ENCODE measurements at places on chromosomes 6 and 20. TPM values are rescaled to one million over a fixed set of nuclear protein-coding genes. Genes with fewer than 3 reads are reported as not detected.

GRCh38 chr6:41967312-41968287, 26.0 kb upstream of the CCND3 start:
- no peaks in the 10 kb centered on the region for H3K36me3 ChIP-seq
- no peaks in the 10 kb centered on the region for H3K27me3 ChIP-seq
- H3K27ac ChIP-seq, result peak overlapping the region; percentile 37
- H3K4me3 ChIP-seq, result no peak overlapping the region
- no peak for DNase-seq

DNA sequence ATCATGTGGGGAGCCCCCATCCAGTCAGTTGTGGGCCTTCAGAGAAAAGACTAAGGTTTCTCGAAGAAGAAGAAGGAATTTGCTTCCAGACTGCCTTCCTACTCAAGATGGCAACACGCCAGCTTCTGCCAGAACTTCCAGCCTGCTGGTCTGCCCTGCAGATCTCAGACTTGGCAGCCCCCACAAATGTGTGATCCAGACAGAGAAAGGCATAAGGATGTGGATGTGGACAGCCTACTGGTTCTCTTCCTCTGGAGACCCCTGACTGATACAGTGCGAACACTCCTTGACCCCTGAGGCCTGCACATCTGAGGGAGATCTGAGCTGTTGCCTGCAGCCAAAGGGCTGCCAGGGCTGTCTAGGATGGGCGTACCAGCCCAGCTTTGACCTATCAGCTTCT, 8.6 kb downstream of the GABRR1 start:
- peaks cover 22% of the 10 kb centered on the region for H3K4me1 ChIP-seq
- DNase-seq, result no peak
- H3K36me3 ChIP-seq, result no peaks in the 10 kb centered on the region
- no peak overlapping the region for H3K4me3 ChIP-seq

GRCh38 chr6:123393331-123393730, 243.4 kb downstream of the TRDN start:
- DNase-seq, result no peak
- H3K27ac ChIP-seq, result no peak overlapping the region
- H3K36me3 ChIP-seq, result no peaks in the 10 kb centered on the region
- no peak overlapping the region for H3K4me3 ChIP-seq
- 0 out of 2 replicates have a peak, but pooled peaks cover 3% of the 10 kb centered on the region for H3K27me3 ChIP-seq

PROCR gene
- 9.6 TPM for total RNA-seq

SLC22A7 gene
- not detected for total RNA-seq

- no peak overlapping the region for H3K4me3 ChIP-seq
- peak; percentile 11 for DNase-seq
Observed at GRCh38 chr6:44976677-44977641, 351.2 kb upstream of the RUNX2 start.

- no peaks in the 10 kb centered on the region for H3K36me3 ChIP-seq
- no peaks in the 10 kb centered on the region for H3K27me3 ChIP-seq
- no peak overlapping the region for H3K27ac ChIP-seq
Observed at GRCh38 chr6:94953867-94954631, 623.3 kb upstream of the MANEA start.

DNA sequence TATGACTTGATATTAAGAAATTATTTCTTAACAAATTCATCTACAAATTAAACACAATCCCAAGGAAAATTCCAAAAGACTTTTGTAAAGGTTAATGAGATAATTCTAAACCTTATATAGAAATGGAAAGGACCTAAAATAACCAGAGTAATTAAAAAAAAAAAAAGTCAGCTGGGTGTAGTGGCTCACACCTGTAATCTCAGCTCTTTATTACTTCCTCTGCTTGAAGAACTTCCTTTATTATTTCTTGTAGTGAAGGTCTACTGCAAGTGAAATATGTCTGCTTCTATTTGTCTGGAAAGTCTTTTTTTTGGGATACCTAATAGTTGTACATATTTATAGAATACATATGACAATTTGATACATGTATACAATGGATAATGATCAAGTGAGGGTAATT, 20.2 kb upstream of the BLCAP start:
- H3K4me1 ChIP-seq, result 0 out of 2 replicates have a peak, but pooled peaks cover 2% of the 10 kb centered on the region
- H3K27me3 ChIP-seq, result no peaks in the 10 kb centered on the region
- no peaks in the 10 kb centered on the region for H3K36me3 ChIP-seq

YTHDF1 gene
- total RNA-seq, result 83.2 TPM

DNA sequence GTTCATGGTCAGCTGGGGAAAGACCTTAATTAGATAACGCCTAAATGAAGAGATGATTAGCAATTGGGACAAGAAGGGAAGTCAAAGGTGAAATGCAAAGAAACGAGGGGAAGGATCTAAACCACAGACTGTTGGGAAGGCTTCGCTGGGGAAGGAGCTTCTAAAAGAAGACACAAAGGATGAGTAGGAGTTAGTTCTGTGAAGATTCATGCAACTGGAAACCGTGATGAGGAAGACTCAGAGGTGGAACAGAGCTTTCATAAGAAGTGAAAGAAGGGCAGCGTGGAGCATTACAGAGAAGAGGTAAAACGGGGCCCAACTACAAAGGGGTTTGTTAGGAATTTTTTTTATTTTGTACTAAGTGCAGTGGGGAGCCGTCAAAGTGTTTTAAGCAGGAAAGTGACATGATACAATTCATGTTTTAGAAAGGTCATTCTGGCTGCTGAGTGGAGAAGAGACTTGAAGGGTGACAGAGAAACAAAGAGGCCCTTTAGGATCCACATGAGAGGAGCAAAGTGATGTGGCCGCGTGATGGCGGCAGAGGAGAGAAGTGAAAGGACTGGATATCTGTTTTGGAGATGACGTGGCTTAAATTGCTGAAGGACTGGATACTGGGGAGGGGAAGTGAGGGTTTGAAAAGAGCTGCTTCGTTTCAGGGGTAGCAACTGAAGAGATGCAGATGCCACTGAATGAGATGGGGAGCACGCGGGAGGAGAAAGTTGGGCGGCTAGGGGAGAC, 33.6 kb downstream of the TTI1 start:
- H3K4me3 ChIP-seq, result no peak overlapping the region
- H3K27me3 ChIP-seq, result no peaks in the 10 kb centered on the region

DNA sequence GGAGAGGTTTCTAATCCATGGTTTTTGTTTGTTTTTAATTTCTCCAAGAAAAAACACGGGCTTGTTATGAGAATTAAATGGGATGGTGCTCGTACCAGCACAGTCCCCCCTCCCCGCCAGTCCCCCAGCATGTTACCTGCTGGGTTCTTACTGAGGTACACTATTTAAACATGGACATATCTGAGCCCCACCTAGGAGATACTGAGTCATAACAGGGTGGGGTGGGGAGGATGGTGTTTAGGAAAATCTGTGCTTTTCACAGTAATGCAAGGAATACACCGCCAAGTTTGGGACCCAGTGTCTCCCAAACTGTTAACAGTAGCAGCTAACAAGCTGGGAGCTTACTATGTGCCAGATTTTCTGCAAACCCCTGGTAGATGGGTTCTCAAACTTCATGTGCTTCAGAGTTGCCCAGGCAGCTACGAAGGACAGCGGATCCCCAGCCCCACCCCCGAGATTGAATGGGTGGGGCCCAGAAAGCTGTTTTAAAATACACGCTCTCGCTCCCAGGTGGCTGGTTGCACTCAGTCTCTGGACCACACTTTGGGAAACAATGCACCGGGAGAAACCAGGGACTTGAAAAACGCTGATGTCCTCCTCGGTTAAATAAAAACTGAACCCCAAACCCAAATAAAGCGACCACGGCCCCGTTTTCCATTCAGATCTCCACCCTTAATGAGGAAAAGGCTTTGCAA, 995 bp downstream of the ZFP64 start:
- no peaks in the 10 kb centered on the region for H3K27me3 ChIP-seq
- peak; percentile 33 for DNase-seq
- H3K36me3 ChIP-seq, result no peaks in the 10 kb centered on the region
- H3K4me1 ChIP-seq, result 0 out of 2 replicates have a peak, but pooled peaks cover 2% of the 10 kb centered on the region
- peak overlapping the region; percentile 87 for H3K4me3 ChIP-seq

CST7 gene
- total RNA-seq, result not detected

- H3K27ac ChIP-seq, result no peak overlapping the region
- no peaks in the 10 kb centered on the region for H3K4me1 ChIP-seq
- H3K27me3 ChIP-seq, result no peaks in the 10 kb centered on the region
- H3K4me3 ChIP-seq, result no peak overlapping the region
Observed at GRCh38 chr6:7135755-7136154, 28.0 kb downstream of the RREB1 start.

DNA sequence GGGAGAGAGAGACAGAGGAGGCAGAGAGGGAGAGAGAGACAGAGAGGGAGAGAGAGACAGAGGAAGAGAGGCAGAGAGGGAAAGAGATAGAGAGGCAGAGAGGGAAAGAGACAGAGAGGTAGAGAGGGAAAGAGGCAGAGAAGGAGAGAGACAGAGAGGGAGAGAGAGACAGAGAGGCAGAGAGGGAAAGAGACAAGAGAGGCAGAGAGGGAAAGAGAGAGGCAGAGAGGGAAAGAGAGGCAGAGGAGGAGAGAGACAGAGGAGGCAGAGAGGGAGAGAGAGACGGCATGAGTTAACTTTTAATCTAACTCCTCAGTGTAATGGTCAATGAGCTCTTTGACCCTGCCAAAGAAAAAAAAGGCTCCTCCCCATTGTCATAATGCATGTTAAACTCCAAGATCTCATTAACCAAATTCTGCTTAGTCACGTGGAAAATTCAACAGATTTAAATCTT, 7.1 kb downstream of the ELOVL2 start:
- no peak overlapping the region for H3K4me3 ChIP-seq
- no peaks in the 10 kb centered on the region for H3K36me3 ChIP-seq
- no peak for DNase-seq
- H3K27me3 ChIP-seq, result no peaks in the 10 kb centered on the region
- H3K27ac ChIP-seq, result no peak overlapping the region

TNNC2 gene
- total RNA-seq, result 0.75 TPM

CTCFL gene
- not detected for total RNA-seq

- no peak overlapping the region for H3K4me3 ChIP-seq
- H3K36me3 ChIP-seq, result peaks cover 9% of the 10 kb centered on the region
- DNase-seq, result no peak
Observed at GRCh38 chr20:56414842-56415765, 3.0 kb downstream of the CASS4 start.

MAP7 gene
- total RNA-seq, result 0.06 TPM

OR2J2 gene
- not detected for total RNA-seq

DNA sequence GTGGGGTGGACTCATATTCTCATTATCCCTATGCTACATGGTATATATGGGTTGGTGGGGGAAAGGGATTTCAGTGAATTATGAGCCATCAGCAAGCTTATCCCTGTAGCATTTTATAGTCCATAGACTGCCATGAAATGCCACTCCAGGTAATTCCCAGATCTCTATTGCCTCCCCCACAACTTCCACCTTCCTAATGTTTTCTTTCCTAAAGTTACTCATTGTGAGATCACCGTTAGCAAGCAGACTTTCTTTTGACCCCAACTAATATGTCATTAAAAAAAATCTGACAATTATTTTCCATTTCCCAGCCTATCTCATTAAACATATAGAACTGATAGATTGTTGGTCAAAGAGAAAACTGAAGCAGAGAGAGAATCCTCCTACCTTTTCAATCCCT, 40.7 kb upstream of the TBX18 start:
- no peak overlapping the region for H3K27ac ChIP-seq
- DNase-seq, result no peak
- no peak overlapping the region for H3K4me3 ChIP-seq
- no peaks in the 10 kb centered on the region for H3K36me3 ChIP-seq
- no peaks in the 10 kb centered on the region for H3K4me1 ChIP-seq

DNA sequence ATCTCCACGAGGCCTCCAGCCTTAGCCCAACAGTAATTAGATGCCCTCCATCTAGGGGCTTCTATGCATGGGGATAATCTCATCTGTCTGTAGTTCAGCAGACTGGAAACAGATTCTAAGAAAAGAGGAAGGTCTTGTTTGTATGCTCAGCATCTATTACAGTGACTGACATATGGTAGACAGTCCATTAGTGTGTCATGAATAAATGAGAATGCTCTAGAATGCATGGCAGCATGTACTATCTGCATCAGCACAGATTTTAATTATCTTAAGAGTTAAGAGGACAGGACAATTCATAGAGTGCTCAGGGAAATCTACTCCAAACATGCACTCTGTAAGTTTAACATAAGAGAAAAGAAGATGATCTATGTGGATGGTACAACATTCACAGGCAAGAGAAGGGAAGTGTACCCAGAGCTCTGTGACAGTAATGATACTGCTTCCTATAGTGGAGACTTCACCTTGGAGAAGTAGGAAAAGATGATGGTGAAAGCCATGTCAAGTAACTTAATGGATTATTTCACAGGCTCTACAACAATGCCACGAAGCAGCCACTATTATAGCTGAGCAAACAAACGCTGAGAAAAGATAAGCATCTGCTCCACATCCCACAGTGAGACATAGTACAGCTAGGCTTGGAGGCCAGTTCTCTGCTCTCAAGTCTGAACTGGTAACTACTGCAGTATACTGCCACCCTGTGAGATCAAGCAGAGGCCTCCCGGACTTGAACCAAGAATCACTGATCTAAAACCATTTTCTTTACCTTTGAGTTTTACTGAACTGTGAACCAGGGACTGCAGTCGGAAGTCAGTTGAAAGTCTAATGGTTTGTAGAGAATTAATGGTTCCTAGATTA, 309.2 kb upstream of the SPTLC3 start:
- H3K36me3 ChIP-seq, result no peaks in the 10 kb centered on the region
- H3K27ac ChIP-seq, result no peak overlapping the region
- H3K27me3 ChIP-seq, result no peaks in the 10 kb centered on the region
- H3K4me1 ChIP-seq, result no peaks in the 10 kb centered on the region
- no peak overlapping the region for H3K4me3 ChIP-seq
- DNase-seq, result no peak

FAM83C gene
- total RNA-seq, result 0.10 TPM

EYA2 gene
- 56.4 TPM for total RNA-seq

SOD2 gene
- 137 TPM for total RNA-seq

BTNL2 gene
- not detected for total RNA-seq

GRCh38 chr20:32761417-32761830, 761 bp upstream of the DNMT3B start:
- peak overlapping the region; percentile 64 for H3K4me3 ChIP-seq
- DNase-seq, result no peak
- H3K27me3 ChIP-seq, result no peaks in the 10 kb centered on the region
- no peaks in the 10 kb centered on the region for H3K4me1 ChIP-seq
- peak overlapping the region; percentile 18 for H3K27ac ChIP-seq

HLA-DPA1 gene
- total RNA-seq, result not detected

DNA sequence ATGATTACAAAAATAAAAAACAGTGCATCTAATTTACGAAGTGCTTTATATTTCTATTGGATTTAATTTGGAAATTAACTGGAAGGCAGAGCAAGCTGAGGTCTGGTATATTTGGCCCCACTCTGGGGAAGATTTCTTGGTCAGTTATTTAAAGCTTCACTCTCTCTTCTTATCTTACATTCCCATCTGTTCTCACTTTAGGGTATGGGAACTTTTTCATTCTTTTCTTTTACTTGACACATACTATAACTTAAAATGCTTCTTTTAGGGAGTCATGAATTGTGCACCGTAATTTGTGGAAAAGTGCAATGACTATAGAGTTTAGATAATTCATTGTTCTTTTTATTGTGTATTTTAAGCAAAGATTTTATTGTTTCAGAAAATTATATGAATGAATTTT, 170.4 kb downstream of the BCKDHB start:
- DNase-seq, result no peak
- H3K36me3 ChIP-seq, result no peaks in the 10 kb centered on the region
- no peaks in the 10 kb centered on the region for H3K27me3 ChIP-seq

STMND1 gene
- total RNA-seq, result not detected

- no peaks in the 10 kb centered on the region for H3K36me3 ChIP-seq
- DNase-seq, result peak; percentile 83
- peak overlapping the region; percentile 67 for H3K27ac ChIP-seq
- peaks cover 54% of the 10 kb centered on the region for H3K4me1 ChIP-seq
- H3K4me3 ChIP-seq, result peak overlapping the region; percentile 14
Observed at GRCh38 chr6:147909640-147910039, 401.1 kb downstream of the SAMD5 start.

- no peak overlapping the region for H3K27ac ChIP-seq
- H3K36me3 ChIP-seq, result no peaks in the 10 kb centered on the region
- H3K4me1 ChIP-seq, result no peaks in the 10 kb centered on the region
- no peaks in the 10 kb centered on the region for H3K27me3 ChIP-seq
Observed at GRCh38 chr20:15328084-15328483, 990.7 kb upstream of the FLRT3 start.

HDGFL1 gene
- not detected for total RNA-seq
